Ecto neural progenitor cell (in vitro differentiated cells): ENCODE measurements at places on chromosomes 2 and 18.

GRCh38 chr2:69652206-69652605, 8.7 kb upstream of the AAK1 start:
- DNase-seq: no peak

GRCh38 chr2:192267484-192267883, 72.8 kb upstream of the TMEFF2 start:
- no peak for DNase-seq

GRCh38 chr2:96325884-96326255, 753 bp downstream of the ITPRIPL1 start:
- no peak for DNase-seq

- DNase-seq: peak; percentile 40
Measured at GRCh38 chr2:96098900-96099590, 17.3 kb downstream of the ADRA2B start.

DNA sequence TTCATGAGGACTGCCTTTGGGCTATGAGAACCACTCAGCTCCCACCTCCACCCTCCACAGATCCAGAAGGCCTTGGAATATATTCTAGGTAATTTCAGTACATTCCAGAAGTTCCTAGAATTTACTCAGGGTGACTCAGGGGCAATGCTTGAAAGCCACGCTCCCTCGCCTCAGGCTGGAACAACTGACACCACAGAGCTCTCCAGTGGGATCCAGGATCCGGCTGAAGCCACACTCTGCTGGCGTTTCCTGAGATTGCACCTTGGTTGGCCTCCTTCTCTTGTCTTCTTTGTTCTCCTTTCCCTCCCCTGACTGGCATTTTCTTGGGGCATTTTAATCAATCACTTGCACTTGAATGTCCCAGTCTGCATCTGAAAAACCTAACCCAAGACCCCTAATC, 92.6 kb upstream of the KCNE4 start:
- DNase-seq: peak; percentile 62

GRCh38 chr2:195586062-195586714, 70.8 kb upstream of the SLC39A10 start:
- DNase-seq: no peak

DNA sequence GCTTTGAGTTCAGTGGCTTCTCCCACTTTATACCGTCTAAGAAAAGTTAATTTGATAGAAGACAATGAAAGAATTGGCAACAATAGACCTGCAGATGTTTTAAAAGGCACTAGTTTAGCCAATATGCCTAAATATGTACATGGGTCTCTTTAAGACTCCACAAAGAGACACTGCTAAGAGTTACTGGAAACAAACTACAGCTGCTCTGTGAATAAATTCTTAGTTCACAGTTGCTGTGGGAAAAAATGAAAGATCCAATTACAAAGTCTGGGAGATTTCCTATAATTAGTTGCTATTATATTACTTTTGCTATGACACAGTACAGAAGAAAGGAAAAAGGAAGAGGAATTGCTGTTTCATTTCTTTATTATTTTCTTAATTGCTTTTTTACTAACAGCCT, 34.3 kb downstream of the SCN9A start:
- DNase-seq: no peak

DNA sequence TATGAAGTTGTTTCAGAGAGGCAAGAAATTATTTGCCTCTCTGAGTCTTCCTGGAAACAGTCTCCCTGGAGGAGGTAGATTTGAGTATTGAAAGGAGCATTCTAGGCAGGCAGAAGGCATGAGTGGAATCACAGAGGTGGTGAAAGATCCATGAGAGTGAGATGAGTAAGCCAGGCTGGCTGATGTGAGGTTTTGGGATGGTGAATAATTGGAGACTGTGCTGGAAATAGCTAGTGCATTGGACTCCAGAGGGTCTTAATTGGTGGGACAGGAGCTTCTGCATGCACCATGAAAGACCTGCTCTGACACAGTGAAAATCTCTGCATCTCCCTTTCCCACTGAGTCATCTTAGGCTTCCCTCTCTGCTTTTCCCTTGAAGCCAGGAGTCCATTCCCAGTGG, 46.3 kb downstream of the CDC42EP3 start:
- DNase-seq: no peak

- DNase-seq: no peak
Measured at GRCh38 chr2:111707700-111708099, 176.3 kb downstream of the ANAPC1 start.

DNA sequence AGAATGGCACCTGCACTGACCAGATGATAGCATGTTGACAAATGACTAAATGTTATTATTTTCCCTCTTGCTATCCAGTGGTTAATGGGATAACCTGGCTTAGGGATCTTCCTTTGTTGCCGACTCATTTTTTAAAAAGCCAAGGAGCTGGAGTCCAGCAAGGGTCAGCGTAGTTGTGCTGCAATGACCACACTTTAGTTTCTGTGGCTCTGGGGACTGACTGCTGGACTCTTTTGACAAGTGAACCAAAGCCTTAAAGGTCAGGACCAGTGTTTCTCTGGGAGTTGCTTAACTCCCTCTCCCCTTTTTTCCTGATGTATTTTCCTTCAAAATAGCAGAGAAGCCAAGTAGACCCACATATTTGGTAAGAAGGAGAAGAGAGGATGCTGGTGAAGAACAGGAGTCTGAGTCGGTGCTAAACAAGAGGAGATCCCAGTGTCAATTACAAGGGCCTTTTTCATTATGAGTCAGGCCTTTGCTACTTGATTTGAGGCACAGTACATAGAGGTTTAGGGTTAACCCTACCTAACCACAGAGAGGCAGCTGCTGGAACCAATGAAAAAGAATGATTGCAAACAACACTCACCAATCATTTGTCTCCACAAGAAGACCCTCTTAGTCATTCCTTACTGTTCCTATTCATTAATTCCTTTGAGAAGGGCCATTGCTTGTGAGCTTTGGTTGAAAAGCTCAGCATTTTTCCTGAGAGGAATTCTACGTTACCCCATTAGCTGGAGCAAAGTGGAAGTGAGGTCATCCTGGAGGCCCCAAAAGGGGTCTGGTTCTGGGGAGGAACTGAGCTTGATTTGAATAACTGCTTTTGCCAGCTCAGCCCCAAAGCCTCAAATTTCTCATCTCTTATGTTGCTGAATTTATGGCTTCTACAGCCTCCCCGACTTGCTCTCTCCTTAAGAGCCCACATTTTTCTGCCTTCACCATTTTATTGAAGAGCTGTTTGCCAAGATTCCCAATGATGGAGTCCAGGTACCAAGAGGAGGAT, 137.6 kb upstream of the HNMT start:
- no peak for DNase-seq

DNA sequence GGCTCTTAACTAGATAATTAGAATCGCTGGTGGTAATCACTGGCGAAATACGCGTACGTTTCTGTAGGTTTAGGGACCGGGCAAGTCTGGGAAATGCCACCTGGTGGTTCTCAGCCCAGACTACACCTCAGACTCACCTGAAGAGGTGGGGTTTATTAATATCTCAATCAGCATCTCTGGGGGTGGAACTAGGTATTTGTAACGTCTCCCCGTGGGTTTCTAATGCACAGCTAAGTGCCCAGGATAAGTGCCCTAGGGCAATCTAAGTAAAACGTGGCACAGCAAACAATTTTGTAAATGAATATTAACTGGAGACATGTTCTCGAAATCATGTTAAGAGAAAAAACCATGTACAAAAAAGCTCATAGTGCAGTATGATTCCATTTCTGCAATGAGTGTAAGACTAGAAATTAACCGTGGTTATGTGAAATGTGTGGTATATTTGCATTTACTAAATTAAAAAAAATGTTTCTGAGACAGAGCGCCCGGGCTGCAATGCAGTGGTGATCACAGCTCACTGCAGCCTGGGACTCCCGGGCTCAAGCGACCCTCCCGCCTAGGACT, 760 bp upstream of the CNOT11 start:
- no peak for DNase-seq

DNA sequence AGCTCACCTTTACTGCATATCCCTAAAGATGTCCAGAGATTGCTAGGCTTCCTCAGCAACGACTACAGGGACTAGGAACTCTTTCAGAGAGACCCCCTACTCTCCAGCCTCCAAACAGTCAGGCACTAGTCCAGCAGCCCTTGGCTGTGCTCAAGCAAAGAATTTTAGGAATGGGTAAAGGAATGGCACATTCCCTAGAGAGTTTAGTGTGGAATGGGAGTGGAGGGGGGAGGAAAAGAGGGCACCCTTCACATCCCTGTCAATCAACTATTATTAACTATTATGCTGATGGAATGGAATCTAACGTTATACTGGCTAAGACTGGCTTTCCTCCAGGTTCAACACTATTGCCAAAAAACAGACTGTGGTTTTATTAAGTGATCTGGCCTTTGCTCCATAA, 64.8 kb downstream of the IKZF2 start:
- DNase-seq: no peak

- peak; percentile 65 for DNase-seq
Measured at GRCh38 chr2:207766697-207767460, 2.8 kb downstream of the FZD5 start.

GRCh38 chr2:29187926-29188325, 72.7 kb downstream of the CLIP4 start:
- no peak for DNase-seq

DNA sequence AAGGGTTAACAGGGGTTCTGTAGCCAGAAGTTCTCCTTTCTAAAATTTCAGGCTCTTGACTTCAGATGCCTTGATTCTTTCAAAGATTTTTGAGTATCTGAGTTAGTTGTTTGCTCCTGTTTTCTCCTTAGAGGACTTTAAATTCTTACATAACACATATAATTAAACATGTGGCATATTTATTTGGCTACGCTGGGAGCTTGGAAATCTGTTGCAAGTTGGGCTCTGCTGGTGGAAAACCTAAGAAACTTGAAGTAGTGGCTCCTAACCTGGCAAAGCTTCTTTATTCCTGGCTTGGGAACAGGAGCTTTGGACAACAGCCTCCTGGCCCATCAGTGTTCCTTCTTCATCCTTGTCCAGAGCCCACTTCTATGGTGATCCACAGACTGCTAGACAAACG, 72.6 kb downstream of the VIT start:
- no peak for DNase-seq

GRCh38 chr2:180934911-180935310, 45.5 kb upstream of the UBE2E3 start:
- no peak for DNase-seq

DNA sequence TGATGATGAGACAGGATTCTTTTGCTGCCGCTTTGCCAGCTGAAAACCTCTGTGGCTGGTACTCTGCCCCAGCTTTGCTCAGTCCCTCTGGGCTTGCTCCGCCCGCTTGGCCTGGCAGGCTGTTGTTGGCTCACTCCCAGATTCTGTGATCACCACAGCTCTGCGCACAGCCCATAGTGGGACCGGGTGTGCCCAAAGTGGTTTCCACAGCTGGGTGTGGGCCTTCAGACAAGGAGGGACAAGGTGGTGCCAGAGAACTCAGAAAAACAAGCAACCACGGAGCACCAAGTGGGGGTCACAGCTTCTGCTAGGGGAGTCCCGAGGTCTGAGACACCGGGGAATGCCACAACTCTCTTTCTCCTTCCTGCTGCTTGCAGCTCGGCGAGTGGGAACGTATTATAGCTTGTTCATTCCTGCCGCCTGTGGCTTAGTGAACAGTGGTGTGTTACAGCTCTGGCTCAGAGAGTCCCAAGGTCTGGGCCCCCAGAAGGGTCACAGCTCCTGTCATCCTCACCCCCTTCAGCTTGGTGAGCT, 9.2 kb upstream of the KYNU start:
- DNase-seq: no peak

DNA sequence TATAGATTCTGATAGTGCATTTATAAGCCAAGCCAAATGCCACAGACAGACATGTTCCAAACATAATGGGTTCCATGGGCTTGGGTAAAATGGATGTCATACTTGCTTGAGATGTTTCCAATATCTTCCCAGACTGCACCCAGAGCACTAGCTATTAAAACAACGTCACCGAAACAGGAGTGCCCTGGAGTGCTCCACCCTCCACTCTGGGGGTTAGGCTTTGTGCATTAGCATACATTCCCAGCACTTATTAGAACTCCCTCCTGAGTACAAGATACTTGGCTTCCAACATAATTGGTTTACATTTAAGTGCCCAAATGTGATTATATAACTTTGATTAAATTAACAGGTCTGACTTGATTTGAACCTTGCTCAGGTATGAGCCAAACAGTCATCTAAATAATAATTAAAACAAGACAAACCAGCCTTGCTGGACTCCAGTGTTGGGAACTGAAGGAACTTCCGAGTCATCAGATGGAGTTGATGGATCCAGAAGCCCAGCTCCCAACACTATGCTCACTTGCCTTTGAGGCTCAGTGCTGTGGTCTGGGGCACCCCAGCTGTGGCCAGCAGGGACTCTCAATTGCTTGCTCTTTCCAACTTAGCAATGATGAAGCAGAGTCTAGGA, 60.5 kb upstream of the LGALSL start:
- DNase-seq: peak; percentile 29

- no peak for DNase-seq
Measured at GRCh38 chr2:176331646-176332045, 62.4 kb downstream of the MTX2 start.

GRCh38 chr2:200383380-200384110, 77.1 kb downstream of the SPATS2L start:
- no peak for DNase-seq
